ENCODE measurements at places on chromosomes 1 and 21.

GRCh38 chr1:43296207-43296606, 4.6 kb upstream of the TIE1 start:
- DNase-seq = no peak

- DNase-seq = no peak
Observed at GRCh38 chr21:17636711-17637110, 24.0 kb upstream of the BTG3 start.

DNA sequence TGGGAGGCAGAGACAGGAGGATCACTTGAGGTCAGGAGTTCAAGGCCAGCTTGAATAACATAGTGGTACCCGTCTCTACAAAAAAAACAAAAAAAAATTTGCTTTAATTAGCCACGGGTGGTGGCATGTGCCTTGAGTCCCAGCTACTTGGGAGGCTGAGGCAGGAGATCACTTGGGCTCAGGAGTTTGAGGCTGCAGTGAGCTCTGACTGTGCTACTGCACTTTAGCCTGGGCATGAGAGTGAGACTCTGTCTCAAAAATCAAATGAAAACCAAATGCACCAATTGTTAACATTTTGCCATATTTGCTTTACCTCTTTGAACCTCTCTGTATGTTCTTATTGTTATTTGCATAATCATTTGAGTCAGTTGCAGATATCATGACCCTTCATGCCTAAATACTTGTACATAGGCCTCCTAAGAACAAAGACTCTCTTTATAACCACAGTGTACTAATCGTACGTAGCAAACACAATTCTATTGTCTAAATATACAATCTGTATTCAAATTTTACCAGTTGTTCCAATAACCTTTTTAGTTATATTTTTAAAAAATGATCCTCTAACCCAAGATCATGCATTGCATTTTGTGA, 8.5 kb upstream of the NID1 start:
- DNase-seq = no peak

GRCh38 chr21:36092681-36093080, 22.9 kb downstream of the CBR1 start:
- DNase-seq = no peak

GRCh38 chr1:32105338-32105737, 2.5 kb upstream of the KPNA6 start:
- no peak for DNase-seq

DNA sequence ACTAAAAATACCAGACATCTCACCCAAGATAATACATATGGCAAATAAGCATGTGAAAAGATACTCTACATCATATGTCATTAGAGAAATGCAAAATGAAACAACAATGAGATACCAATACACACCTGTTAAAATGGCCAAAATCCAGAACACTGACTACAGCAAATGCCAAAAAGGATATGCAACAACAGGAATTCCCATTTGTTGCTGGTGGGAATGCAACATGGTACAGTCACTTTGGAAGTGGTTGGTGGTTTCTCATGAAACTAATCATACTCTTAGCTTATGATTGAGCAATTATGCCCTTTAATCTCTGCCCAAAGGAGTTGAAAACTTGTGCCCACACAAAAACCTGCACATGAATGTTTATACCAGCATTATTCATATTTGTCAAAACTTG, 6.4 kb upstream of the RGS2 start:
- DNase-seq = no peak

DNA sequence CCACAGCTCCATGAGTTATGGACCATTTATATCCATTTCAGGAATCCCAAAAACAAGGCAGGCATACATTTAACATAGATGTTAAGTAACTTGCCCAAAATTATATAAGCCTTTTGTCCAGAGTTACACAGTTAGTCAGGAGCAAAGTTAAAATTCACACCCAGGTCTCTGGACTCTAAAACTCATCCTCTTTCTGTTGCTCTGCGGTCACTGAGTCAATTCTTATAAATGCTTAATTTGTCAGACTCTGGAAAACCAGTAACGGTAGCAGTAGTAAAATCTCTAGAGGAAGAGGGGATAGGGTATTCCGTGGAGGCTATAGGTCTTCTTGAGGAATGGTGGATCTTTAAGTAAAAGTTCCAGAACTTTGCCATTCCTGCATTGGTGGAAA, 223.6 kb upstream of the JUN start:
- DNase-seq = no peak

DNA sequence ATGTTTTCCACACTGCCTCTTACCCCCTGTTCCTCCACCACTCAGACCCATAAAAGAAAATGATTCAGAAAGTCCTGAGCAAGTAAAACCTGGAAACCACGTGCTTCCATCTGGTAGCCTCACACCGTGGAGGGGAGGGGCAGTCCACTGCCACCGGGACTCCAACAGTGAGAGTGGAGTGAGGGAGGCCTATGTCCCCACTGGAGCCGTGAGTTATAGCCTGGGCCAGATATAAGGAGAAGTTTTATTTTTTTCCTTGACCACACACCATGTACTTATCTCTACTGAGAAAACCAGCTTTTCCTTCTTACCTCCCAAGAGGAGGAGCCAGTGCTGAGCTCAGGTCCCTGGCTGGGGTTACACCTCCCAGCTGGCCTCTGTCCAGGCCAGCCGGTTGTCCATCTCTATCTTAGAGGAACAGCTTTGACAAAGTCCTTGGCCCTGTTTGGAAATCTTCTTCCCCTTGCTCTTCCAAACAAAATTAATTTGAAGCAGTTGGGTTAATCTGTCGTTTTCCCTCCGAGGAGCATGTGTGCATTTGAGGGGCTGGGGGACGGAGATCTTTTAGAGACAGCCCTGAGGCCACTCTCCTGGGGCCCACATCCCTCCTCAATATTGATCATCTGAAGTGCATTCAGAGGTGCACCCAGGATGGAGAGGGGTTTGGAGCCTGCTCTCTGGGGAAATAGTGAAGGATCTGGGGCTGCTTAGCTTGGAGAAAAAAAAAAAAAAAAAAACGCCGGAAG, 49.1 kb upstream of the SERBP1 start:
- no peak for DNase-seq

Data from Peyer's patch (tissue), 4 donors.